ENCODE measurements at places on chromosomes 13 and 19.

- no peak for DNase-seq
Measured at GRCh38 chr13:94053986-94054593, 425.4 kb downstream of the DCT start.

GRCh38 chr19:49896863-49897621 lies at the start of gene IL4I1:
Gene IL4I1, minus strand, starts transcription at chr19:49896887. Its CDS starts 727 bp downstream, at chr19:49896160.
- peak; percentile 58 for DNase-seq

DNA sequence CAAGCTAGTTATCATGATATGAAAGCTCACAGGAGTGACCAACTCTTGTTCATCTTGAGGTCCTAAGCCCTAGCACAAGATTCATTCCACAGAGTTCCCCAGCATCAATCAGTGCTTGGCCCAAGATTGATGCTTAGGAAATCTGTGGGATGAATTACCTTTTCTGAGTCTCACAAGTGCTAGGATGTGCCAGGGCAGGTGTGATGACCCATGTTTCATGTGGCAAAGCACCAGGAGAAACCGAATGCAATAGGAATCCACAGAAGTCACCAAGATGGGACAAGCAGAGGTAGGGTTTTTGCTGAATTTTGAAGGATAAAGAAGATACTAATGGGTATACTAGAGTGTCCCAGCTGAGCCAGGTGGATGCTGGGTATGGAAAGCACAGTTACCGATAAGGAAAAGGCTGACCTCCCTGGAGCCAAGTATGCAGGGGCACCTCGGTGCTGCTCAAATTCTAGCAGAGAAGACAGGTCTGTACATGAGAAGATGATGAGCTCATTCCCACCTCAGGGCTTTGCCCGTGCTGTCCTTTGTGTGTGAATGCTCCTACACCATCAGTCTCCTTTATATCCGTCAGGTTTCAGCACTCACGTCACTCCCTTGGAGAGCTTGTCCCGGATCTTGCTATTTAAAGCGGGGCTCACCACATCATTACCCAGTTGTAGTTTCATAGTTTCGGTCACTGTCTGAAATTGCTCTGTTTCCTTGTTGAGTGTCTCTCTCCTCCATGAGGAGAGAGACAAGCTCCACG lies 168.9 kb upstream of the TSC22D1 start:
- no peak for DNase-seq

DNA sequence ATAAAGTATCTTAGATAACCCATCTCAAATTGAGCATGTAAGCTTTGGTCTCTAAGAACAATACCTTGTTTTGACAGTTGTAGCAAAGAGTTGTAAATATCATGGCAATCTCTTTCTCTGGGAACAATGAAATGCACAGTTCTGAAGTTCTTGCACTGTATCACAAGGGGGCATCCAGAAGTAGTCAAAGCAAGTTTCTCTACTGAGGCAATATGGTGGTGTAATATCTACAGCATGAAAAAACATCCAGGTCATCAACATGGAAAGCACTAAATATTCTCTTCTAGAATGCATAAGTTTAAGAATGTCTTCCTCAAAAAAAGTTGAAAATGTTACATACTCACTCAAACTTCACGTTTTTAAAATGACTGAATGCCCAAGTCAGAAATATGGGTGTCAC lies 19.6 kb downstream of the MTMR6 start:
- no peak for DNase-seq

DNA sequence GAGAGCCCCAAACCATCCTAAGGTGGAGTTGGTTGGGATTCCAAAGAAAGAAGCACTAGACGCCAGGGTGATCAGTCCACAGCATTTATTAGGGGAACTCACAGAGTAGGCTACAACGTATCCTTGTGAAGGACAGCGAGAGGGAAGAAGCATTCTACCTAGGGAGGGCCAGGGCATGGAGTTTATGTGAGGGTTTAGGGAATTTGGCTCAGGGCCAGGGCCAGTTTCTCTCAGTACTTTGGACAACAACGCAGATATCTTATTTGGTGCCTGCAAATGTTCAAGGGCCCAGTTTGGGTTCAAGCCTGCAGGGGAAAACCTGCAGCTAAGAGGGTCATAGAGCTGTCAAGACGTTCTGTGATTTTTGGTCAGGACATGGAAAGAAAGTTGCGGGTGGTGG lies 73.9 kb upstream of the GJB6 start:
- no peak for DNase-seq

- no peak for DNase-seq
Measured at GRCh38 chr13:106691341-106691740, 123.4 kb upstream of the ARGLU1 start.

DNA sequence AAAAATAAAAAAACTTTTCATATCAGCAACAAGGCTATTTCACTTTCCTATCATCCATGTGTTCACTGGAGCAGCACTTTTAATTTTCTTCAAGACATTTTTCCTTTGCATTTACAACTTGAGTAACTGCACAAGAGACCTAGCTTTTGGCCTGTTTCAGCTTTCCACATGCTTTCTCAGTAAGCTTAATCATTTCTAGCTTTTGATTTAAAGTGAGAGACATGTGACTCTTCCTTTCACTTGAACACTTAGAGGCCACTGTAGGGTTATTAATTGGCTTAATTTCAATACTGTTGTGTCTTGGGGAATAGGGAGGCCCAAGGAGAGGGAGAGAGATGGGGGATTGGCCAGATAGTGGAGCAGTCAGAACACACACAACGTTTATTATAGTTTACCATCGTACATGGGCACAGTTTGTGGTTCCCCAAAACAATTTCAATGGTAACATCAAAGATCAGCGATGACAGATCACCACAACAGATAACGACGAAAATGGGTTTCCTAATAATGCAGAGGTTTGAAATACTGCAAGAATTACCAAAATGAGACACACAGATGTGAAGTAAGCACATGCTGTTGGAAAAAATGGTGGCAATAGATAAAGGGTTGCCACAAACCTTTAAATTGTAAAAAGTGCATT lies 117.6 kb downstream of the GGACT start:
- no peak for DNase-seq

- peak; percentile 100 for DNase-seq
Measured at GRCh38 chr19:54189735-54190502, 539 bp upstream of the MBOAT7 start.

GRCh38 chr19:48877855-48878195 lies 5.6 kb downstream of the PPP1R15A start:
- DNase-seq = no peak

GRCh38 chr19:55118401-55118991 lies 1.1 kb upstream of the PPP1R12C start:
- DNase-seq = no peak

DNA sequence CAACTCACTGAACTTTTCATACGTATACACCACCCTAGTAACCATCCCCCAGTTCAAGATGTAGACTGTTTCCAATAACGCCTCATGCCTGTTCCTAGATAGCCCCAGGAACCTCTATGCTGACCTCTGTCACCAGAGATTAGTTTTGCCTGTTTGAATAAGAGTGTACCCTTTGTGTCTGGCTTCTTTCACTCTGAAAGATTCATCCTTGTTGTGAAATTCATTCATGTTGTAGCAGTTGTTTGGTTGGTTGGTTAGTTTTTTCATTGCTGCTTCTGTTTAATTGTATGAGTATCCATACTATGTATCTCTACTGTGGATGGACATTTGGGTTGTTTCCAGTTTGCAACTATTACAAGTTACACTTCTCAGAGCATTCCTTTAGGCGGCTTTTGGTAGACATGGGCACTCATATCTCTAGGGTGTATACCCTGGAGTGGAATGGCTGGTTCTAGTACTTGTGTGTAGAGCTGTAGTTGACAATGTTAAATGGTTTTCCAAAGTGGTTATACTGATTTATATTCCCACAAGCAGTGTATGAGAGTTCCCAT lies 1.6 kb downstream of the RNASEH2B start:
- DNase-seq = no peak

- DNase-seq = no peak
Measured at GRCh38 chr13:57925250-57925649, 293.7 kb downstream of the PCDH17 start.

- no peak for DNase-seq
Measured at GRCh38 chr13:82654861-82655855, 1227.1 kb downstream of the SLITRK1 start.

DNA sequence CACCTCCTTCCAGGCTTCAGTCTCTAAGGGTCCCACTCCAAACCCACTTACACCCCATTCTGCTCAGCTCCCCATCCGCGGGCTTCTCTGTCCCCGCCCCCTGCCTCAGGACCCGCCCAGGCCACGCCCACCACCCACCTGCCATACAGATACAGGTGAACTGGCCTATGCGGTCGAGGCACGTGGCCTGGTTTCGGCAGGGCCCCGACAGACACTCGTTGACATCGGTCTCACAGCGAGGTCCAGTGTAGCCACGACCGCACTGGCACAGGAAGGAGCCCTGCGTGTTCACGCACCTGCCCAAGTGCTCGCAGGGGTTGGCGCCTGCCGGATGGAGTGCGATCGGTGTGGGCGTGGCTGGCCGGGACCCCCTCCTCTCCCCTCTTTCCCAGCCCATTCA lies 11.9 kb downstream of the NOTCH3 start:
- no peak for DNase-seq

GRCh38 chr19:18659281-18660050 lies 22.6 kb downstream of the KLHL26 start:
- no peak for DNase-seq

DNA sequence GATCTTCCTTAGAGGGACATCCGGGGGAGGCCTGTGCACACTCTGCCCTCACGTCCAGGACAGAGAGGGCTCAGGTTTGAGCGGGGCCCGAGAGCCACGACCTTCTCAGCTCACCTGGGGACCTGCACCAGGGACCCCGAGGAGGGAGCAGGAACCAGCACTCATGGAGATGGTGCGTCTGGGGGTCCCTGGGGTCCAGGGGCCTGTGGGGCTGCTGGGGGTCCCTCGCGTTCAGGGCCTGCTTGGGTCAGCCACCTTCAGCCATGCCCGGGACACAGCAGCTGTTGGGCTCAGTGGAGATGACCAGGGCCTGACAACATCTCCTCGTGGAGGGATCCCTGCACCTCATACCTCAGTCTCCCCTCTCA lies 47.1 kb downstream of the TMEM255B start:
- DNase-seq = no peak

DNA sequence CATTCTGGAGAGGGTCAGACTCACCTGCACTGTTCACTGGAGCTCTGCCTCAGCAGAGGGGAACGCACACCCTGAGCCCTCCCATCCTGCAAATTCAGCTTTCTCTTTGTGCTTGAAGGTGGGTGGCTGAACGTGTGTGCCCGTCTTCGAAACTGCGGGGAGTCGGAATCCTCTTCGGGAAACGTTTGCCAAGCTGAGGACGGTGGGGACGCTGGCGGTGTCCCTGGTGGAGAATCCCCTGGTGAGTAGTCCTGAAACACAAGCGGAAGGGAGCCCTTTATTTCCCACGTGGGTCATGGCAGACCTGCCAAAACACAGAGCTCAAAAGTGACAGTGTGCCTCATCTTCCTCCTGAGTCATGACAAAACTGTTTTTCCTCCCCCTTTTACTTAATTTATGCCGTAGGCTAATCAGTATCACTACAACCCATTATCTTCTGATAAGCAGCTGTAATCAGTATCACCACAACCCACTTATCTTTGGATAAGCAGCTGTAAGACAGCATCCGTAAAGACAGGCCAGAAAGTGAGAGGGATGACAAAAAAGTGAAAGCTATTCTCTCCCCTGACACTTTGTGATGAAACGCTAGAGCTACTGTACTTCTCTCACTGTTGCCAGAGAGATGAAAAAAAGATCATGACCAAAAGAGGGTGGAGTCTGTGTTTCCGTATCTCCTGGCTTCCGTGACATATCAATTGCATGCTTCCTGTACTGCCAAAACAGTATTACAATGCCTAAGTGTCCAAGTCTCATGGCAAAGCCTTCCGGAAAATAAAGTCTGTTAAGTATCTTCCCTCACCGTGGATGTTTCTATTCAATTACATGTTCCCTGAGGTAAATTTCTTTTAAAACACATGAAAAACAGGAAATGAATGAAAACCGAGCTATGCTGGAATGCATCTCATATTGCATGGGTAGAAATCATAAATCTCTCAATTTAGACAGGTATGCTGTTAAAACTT lies 155.5 kb downstream of the TBC1D4 start:
- DNase-seq = peak; percentile 13

GRCh38 chr19:46176116-46176860 lies 28.2 kb downstream of the IGFL2 start:
- DNase-seq = no peak

DNA sequence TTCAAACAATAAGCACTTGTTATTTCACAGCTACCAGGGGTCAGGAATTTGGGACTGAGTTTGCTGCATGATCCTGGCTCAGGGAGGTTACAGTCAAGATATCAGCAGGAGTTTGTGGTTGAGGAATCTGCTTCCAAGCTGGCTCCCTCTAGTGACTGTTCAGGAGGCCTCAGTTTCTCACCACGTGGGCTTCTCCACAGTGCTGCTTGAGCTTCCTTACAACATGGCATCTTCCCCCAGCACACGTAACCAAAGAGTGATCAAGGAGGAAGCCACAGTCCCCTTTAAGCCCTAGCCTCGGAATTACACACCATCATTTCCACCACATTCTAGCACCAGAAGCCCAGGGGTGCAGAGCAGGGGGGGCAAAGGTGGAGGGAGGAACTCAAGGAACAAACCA lies 28.8 kb downstream of the CELF5 start:
- DNase-seq = no peak

DNA sequence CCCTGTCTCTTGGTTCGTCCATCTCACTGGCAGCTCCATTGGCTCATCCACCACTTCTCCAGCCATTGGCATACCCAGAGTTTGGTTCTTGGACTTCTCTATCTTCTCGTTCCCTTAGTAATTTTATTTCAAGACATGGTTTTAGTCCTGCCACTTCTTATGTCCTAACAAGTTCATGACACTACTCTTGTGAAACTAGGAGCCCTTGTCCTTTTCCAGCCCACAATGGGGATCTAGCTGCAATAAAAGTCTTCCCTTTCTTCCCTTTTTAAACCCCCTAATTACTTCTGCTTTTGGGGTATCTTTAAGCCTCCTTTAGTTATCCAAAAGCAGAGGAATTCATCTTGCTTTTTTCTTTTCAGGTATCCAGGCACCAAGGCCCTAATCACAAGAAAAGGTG lies 2.9 kb upstream of the RCBTB2 start:
- DNase-seq = no peak

DNA sequence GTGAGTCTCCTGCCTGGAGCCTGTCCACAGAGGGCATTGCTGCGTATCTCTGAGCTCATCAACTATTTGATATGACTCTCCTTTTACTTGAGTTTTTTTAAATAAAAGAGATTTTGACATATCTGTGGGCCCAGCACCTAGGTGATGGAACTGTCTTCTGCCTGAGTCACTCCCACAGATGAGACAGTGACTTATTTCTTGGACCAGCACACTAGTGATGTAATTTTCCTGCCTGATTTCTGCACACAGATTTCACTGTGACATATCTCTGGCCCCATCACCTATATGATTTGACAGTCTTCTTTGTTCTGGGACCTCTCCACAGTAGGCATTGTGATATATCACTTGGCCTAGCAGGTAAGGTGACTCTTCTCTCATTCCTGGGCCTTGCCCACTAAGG lies 66.6 kb upstream of the ZNF43 start:
- DNase-seq = no peak

- DNase-seq = no peak
Measured at GRCh38 chr13:30158774-30159445, 148.4 kb downstream of the KATNAL1 start.

DNA sequence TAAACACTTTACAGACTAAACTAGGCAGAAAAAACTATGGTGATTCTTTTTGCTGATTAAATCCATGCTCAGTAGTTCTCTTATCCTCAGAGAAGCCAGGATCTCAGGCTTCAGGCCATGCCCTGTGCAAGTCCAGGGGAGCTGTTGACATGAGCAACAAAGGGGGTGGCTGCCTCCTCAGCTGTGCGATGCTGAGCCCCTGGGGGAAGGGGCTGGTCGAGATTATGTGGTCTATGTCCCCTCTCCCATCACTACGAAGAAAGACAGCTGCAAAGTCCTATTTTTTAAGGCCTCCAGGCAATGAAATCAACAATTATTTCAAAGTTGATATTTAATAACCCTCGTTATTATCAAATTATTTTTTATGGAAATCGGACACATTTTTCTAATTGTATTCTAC lies 37.0 kb downstream of the IRS2 start:
- DNase-seq = no peak

Measured in activated gamma-delta T cell treated with Interleukin-2 at 50 U/mL for 16 hours (primary cell).